Stimulated activated naive CD4-positive, alpha-beta T cell (primary cell): ENCODE measurements at places on chromosomes 12 and 14.

DNA sequence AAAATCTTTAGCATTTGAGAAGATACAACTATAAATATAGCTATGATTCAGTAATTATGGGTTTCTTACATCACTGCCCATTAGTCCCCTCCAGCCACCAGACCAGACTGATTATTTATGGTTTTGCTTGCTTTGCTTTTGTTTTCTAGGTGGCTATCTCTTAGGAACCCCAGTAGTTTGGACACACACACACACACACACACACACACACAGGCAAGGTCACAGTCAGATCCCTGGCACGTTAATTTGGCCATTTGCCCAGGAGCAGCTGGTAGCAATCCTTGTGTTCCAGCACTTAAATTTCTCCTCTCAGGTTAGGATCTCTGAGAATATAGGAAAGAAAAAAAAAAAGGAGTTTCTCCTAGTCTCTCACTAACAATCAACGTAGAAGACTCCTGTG is 90.2 kb upstream of the RESF1 start:
- no peak for DNase-seq

- peak; percentile 2 for DNase-seq
Measured at GRCh38 chr12:32302218-32303173, 96.9 kb upstream of the FGD4 start.

- no peak for DNase-seq
Measured at GRCh38 chr12:93203361-93203760, 174.4 kb upstream of the NUDT4 start.

GRCh38 chr12:546920-547845 is 87.4 kb downstream of the B4GALNT3 start:
- peak; percentile 50 for DNase-seq

DNA sequence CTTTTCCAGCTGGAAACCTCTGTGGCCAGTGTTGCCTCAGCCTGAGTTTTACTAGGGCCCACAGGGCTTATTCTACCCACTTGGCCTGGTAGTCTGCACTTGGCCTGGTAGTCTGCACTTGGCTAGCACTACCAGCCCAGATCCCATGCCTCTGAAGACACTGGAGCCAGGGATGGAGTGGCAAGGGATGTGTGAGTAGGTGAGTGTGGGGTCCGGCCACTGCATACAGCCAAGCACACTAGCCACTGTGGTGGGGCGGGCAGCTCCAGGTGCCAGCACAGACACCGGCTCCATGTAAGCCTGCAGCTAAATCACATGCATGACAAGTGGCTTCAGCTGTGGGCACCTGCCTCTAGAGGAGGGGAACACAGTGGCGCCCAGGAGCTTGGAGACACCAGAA is 63.4 kb upstream of the NAV3 start:
- no peak for DNase-seq

GRCh38 chr12:71662849-71663560 is 643 bp downstream of the ZFC3H1 start:
- DNase-seq: peak; percentile 82

DNA sequence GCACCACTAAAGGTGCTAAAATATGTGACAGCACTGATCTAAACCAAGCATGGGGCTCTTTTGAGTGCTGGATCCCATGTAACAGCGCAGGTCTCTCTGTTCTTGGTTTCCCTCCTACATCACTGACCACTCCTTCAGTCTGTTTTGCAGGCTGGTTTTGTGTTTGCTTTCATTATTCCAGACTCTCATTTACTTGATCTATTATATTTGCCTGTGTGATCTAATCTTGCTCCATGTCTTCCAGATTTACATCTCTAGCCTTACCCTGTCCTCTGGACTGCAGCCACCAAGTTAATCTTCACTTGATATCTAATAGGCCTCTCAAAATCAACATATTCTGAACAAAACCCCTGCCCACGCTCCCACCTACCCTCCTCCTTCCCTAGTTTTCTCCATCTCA is 8.6 kb downstream of the GLIPR1 start:
- DNase-seq: no peak

- no peak for DNase-seq
Measured at GRCh38 chr12:110107369-110108281, 16.5 kb upstream of the IFT81 start.

DNA sequence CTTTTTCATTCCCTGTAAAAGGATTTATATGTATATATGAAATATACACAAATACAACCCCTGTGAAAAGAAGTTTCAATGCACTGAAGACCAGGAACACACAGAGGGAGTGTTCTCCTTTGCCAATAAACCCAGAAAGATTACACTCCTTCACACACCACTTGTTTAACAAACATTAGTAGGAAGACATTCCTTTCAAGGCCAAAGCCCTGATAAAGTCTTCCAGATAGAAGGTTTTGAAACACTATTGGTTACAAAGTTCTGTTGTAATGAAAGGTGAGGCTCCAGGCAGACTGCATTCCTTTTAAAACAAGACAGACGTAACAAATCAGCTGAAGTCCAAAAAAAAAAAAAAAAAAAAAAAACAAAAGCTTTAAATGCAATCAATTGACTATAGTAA is 81.0 kb downstream of the PTPN21 start:
- DNase-seq: no peak

- DNase-seq: no peak
Measured at GRCh38 chr14:32932914-32933628, 5.6 kb upstream of the NPAS3 start.

DNA sequence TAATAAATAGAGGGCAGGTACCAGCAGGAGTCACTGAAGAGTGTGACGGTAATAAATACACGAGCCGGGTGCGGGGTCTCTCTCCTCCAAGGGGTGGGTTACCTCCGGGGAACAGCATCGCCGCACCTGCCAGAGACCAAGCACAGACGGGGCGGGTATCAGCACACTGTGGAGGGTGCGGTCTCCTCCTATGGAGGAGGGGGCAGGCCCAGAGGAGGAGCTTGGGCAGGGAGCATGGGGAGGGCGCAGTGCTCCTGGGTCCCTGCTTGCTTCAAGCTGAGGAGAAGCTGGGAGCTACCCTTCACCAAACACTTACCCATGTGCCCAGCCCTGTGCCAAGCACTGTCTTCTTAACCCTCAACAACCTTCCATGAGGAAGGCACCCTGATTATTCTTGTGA is 12.8 kb downstream of the PGF start:
- DNase-seq: no peak

DNA sequence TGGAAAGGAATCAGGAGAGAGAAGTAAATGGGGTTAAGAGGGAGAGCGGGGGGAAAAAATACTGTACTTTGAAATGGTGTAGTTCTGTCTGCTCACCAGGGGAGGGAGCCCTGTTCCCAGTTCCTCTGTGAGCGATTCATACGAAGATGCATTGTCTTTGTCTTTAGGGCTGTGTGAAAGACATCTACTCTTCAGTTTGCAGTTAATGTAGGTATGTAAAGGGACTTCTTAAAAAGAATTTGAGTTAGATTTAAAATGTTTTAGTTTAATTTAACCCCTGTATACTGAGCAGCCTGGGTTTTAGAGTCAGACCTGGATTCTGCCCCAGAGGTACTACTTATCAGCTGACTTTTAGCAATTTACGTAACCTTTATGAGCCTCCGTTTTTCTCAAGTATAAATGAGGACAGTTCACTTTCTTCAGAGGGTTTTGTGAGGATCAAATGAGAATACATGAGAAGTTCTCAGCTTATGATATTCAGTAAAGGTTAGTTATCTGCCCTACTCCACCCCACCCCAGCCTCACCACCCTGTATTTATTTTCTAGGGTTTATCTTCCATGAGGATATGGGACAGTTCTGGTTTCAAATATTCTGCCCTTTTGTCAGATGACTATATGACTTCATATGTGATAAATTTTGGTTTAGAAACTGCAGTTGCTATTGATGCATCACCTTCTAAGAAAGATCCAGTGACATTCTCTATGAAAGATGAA is 82.5 kb upstream of the EVL start:
- DNase-seq: peak; percentile 48

DNA sequence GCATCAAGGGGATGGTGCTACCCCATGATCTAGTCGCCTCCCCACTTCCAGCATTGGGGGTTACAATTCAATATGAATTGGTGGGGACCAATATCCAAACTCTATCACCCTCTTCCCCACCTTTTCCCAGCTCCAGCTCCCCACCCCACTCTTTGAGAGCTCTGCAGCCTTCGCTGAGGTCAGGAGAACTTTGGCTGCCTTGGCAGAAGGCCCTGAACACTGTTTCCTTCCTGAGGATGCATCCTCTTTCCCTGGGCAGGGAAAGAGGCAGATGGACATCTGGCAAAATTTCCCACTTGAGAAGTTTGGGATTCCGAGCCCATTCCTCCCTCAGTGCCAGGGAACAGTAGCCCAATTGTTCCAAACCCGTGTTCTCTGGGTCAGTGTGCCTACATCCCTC is 169.1 kb downstream of the TSPAN9 start:
- no peak for DNase-seq

DNA sequence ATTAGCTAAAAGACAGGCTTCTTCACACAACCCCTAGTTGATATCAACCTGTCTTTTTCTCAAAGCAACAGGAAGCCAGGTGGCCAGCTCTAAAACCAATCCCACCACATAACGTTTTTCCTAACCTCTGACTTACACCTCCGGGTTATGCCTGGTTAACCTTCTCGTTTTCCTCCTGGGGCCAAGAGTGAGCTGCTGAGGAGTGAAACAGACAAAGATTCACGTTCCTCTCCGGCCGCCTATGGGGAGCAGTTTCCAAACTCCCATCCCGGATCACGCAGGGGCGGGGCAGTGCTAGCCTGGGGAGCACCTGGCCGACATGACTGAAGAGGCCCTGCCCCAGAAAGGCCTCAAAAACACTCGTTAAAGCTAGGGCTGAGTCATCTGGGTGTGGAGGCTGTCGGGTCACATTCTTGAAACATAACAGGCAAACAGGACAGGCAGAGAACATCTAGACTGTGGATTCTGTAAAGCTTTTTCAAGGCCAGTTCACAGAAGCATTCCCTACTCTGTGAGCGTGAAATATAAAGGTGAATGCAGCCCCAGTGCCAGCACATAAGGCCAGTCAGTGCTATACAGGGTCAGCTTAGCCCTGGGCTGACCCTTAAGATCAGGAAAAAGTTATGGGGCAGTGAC is 25.9 kb upstream of the LGALS3 start:
- DNase-seq: no peak

GRCh38 chr12:54631988-54632728 is 2.5 kb downstream of the LACRT start:
- DNase-seq: no peak

GRCh38 chr14:62053188-62053587 is 291.0 kb downstream of the SNAPC1 start:
- DNase-seq: no peak
